GM12864 (cell line): ENCODE measurements at places on chromosomes 5 and 9.

- no peak for DNase-seq
Observed at GRCh38 chr5:76697670-76698069, 18.3 kb upstream of the F2R start.

GRCh38 chr9:113480612-113481011 is 17.1 kb downstream of the RGS3 start:
- no peak for DNase-seq

GRCh38 chr5:138370537-138370936 is 18.1 kb downstream of the KDM3B start:
- no peak for DNase-seq

DNA sequence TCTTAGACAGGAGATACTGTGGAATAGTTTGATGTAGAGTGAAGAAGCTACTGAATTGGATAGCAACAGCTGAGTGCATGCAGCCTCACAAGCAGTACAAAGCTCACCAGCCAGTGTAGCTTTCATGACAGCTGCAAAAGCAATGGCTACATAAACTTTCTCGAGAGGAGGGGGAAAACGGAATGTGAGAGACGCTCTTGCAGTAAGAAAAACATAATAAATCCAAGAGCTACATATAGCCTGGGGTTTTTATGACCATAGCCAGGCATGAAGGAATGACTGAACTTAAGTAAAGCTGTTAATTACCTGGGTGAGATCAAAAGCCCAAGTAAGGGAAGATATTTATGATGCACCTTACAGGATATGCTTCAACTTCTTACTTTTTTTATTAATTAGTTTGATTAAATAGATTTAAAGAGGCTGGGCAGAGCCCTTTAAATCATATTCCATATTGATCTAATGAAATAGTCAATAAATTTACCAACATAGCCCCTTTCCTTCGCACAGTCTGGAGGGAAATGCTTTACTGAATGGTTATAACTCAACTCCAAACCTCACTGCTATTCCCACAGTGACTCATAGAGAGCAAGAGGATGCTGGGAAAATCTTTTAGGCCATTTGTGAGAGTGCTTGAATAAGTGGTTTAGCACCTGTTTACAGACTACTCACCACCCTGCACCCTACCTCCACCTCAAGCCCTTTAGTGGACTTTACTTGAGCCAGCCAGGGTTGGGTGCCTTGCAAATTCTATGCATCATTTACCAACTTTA is 407.2 kb upstream of the CLINT1 start:
- no peak for DNase-seq
